CD4-positive, alpha-beta T cell treated with Interleukin-12 subunit alpha and Interleukin-12 subunit beta, for 1 hour (primary cell): ENCODE measurements at places on chromosomes 7 and 10.

- DNase-seq = no peak
Observed at GRCh38 chr10:34643620-34644019, 171.5 kb downstream of the PARD3 start.

- DNase-seq = no peak
Observed at GRCh38 chr7:27163288-27164044, 1.9 kb downstream of the HOXA9 start.

- no peak for DNase-seq
Observed at GRCh38 chr10:125774581-125775191, 935 bp downstream of the MMP21 start.

- no peak for DNase-seq
Observed at GRCh38 chr7:13055732-13056368, 368.4 kb downstream of the ARL4A start.

GRCh38 chr10:102455893-102456471 is 4.6 kb upstream of the C10orf95 start:
- DNase-seq = no peak

GRCh38 chr10:35307297-35307696 is 29.0 kb upstream of the CCNY start:
- no peak for DNase-seq

DNA sequence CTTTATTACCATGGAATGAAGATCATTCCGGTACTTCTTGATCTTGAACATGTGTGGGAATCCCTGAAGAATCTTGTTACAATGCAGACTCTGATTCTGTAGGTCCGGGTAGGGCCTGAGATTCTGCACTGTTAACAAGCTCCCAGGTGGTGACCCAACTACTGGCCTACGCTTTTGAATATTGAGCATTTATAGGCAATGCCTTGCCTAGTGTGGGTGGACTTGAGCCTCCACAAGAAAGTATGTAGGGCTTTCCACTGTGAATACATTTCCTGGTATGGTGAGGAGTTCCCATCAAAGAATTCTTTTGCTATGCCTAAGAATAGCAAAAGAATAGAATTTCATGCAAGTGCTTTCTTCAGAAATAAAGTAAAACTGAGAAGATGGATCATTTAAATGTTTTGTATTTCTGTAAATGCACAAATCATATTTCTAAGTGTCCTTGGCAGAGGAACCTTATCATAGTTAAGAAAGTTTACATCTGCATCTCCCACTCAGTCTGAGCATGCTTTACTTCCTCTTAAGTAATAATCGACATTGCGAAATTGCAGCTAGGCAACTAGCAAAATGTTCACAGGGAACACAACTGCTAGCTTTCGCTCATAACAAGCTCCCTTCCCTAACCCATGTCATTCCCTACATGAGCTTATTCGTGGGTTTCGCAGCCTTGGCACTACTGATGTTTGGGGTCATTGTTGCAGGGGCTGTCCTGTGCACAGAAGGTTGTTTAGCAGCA is 71.4 kb downstream of the AHR start:
- no peak for DNase-seq

DNA sequence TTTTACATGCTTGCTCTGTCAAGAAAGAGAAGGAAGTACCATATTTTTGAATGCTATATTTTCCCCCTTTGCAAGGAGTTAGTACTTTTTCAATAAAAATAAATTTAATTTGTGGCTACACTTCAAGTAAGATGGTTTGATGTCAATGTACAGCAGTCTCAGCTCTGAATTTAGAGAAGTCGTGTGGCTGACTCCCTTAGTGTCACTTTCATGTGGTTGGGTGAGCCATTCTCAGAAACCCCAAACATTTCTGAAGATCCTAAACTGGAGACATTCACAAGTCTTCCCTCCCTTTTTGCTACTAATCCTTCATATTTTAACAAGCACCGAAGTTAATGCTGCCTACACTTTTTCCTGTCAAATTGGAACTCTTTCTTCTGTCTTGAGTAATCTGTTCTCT is 244.4 kb downstream of the DYNC1I1 start:
- DNase-seq = no peak

- peak; percentile 11 for DNase-seq
Observed at GRCh38 chr7:115135769-115136410, 214.0 kb downstream of the MDFIC start.

GRCh38 chr7:31957090-31957720 is 113.0 kb downstream of the PDE1C start:
- no peak for DNase-seq

GRCh38 chr10:112280205-112280921 is 2.8 kb upstream of the TECTB start:
- DNase-seq = no peak
